8988T (cell line): ENCODE measurements at places on chromosomes 1 and 21.

DNA sequence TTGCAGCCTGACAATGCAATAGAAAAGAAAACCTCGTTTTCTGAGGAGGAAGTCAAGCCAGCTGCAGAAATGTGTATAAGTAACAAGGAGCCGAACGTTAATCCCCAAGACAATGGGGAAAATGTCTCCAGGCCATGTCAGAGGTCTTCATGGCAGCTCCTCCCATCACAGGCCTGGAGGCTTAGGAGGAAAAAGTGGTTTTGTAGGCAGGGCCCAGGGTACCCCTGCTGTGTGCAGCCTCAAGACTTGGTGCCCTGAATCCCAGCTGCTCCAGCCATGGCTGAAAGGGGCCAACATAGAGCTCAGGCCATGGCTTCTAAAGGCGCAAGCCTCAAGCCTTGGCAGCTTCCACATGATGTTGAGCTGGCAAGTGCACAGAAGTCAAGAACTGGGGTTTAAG, 78.0 kb upstream of the HOOK1 start:
- DNase-seq: no peak

DNA sequence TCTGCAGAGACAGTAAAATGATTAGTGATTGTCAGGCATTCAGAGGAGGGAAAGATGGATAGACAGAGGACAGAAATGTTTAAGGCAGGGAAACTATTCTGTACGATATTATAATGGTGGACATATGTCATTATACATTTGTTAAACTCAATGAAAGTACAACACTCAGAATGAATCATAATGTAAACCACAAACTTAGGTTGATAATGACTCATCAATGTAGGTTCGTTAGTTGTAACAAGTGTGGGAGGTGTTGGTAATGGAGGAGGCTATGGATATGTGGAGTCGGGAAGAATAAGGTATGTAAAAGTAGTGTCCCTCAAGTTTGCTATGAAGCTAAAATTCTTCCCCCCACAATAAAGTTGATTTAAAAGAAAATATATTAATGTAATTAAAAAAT, 455.0 kb downstream of the BRINP3 start:
- no peak for DNase-seq

DNA sequence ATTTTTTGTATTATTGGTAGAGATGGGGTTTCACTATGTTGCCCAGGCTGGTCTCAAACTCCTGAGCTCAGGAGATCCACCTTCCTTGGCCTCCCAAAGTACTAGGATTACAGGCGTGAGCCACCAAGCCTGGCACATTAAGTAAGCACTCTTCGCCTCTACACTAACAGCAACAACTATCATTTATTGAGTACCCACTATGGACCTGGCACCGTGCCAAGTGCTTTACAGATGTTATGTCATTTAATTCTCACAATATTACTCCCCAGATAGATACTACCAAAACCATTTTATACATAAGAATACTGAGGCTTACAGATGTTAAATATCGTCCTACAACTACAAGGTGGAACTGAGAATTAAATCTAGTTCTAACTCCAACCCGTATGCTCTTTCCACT, 50.1 kb downstream of the TUT4 start:
- DNase-seq: no peak

- DNase-seq: no peak
These were observed 152.0 kb downstream of the ZSCAN20 start for GRCh38 chr1:33624261-33624990.

DNA sequence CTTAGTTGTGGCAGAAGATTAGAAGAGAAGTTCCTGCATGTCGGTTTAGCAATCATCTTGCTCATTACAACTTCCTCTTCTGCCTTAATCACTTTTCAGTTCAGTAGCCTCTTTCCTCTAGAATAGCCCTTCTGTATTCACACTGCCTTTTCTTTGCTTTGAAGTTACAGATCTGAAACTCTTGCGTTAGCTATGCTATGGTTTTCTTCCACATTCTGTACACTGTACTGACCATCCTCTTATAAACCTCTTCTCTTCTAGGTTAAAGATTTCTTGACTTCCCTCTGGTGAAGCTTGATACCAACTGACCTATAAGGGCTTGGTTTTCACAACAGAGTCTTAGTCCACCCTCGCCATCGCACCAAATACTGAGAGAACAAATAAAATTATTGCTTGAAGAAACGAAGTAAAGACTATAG, 35.0 kb downstream of the C21orf91 start:
- no peak for DNase-seq
